ENCODE measurements at places on chromosomes 4 and X.
A peak's percentile ranks its signal among the peaks of the same experiment; 100 is the strongest.

DNA sequence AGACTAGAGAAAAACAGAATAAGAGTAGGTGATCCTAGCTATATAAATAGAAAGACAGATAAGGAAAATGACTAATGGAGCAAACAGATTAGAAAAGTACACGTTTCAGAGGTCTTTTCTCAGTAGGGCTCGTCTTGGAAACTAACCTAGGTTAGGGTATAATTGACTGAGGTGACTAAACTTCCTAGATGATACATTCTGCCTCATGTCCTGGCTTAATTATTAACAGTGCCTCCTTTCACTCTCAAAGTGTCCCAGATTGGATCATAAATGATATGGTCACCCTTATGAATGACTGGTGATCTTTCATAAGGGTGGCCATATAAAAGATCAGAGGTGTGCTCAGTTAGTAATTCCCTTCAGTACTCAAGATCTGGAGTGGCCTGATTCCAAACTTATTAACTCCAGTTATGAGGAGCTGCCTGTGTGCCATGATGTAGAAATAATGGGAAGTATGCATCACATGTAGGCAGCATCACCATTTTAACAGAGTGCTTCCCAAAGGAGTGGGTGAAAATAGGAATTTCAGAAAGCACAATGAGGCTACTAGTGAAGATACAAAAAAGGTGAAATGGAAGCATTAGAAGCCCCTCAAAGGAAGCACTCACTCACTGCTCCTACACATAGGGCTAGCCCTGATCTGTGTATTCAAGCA, 14.7 kb upstream of the GRIA3 start:
- no peak for DNase-seq

DNA sequence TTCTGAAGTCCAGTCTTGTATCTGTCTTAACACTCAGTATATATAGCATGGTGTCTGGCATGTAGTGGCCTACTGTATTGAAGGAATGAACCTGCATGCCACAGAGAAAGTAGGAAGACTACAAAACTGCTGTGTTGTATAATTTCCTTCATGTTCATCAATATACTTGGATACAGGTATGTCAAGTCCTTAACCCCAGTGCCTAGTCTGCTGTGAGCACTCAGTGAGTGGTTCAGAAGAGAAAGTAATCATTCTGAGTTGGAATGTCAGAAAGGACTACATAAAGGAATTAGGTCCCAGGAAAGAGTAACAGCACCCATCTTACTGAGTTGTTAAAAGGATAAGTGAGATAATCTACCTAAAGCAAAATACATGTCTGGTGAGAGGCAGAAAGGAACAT, 32.0 kb downstream of the ABCE1 start:
- DNase-seq = no peak

GRCh38 chr4:56475917-56476316, 8.5 kb downstream of the SRP72 start:
- no peak for DNase-seq

DNA sequence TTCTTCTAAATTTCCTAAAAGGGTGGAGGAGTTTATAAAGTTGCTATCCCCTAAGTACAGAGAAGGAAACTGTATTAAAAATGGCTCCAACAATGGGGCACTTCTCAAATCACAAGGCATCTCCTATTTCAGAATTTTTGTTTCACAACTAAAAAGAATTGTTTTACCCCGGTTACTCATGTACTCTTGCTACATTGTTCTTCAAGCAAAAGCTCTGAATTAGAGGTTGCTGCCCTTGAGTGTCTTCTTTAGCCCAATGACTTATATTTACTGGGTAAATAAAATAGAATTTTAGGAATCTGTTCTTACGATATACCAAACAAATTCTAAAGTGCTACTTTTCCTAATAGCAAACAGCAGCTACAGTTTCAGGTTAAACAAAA, 67.5 kb downstream of the PPEF2 start:
- DNase-seq = no peak

DNA sequence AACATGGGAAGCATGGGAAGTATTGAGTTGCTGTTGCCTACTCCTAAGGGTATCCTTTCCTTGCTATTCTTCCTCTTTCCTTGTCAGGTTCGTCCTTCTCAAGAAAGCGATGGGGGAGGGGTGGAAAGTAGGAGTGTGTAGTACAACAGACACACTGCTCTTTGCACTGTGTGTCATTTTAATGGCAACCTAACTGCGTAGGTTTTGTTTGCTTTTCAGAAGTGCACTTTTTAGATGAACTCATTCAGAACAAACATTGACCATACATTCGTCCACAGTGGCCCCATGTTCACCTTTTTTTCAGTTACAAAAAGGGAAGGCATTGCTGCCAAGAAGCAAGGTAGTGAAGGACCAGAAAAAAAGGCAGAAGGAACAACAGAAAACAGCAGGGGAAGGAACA, 10.2 kb upstream of the YIPF6 start:
- DNase-seq = peak; percentile 13

DNA sequence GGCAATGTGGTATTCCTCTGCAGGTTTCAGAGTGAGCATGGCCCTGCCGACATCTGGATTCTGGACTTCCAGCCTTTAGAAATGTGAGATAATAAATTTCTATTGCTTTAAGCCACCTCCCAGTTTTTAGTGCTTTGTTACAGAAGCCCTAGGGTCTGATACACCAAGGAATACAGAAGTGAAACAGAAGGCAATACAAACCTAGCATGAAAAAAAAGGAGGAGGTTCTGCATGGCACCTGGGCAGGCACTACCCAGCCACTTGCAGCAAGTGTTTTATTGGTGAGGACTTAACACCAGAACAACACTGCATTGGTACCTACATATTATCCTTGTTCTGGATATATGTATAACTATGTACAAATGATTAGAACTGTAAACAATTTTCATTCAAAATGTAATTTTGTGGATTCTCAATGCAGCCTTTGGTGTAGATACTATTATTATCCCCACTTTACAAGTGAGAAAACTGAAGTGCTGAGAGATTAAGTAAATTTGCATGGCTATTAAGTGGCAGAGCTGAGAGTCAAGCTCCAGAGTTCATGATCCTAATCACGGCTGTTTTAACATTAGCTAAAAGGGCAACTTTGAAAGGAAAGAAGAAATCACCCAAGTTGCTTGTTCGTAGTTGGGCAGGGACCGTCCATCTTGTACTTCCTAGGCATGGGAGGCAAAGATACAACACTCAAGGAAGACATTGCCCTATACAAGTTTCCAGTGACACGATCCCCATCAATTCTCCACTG, 71.8 kb downstream of the IL21 start:
- DNase-seq = no peak

GRCh38 chr4:1266881-1267763, 18.2 kb upstream of the CTBP1 start:
- DNase-seq = no peak

- DNase-seq = no peak
Measured at GRCh38 chrX:119325456-119325855, 73.7 kb upstream of the SLC25A43 start.

GRCh38 chrX:13911586-13911985, 94.7 kb upstream of the GPM6B start:
- DNase-seq = no peak

DNA sequence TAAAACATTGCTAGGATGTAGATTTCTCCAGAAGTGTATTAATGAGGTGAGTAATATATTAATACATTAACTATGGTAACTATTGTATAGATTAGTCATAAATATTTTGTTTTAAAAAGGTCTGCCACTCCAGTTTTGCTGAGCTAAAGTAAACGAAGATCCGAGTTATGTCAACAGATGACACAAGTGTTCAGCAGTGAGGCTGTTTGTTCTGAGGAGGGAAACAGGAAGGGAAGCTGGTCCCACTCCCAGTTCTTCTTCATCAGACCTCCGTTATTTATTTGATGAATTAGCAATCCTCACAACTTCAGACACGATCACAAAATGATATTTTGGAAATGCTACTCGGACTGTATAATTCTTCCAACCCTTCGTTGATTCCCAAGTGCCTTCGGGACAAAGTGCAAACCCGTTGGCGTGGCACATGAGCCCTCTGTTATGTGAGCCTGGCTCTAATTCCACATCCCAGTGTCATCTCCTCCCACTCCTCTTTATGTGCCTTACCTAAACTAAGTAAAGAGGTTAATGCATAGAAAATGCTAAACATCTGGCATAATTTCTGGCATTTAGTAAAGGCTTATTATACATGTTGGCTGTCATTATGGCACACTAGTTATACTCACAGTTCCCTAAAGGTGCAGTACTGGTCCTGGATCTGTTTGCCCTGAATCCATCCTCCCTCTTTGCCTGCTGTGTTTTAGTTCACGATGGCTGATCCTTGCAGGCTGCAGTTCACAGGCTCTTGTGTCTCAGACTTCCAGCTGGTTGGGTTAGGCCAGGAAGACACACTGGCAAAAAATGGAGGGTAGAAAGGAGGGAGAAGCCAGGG, 190.6 kb upstream of the LNX1 start:
- DNase-seq = no peak

DNA sequence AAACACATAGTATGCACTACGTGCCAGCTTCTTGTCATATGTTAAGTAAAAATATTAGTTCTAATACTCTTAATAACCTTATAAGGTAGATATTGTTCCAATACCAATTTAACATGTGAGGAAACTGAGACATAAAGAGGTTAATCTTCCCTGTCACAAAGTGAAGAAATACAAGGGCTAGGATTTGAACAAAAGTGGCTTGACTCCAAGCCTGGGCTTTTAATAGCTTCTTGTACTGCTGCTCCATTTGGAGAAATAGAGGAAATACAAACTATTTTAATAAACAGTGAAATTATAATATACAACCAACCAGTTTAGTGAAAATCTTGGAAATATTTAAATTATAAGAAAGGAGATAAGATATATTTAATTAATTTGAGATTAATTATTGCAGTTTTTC, 33.2 kb downstream of the TLL1 start:
- no peak for DNase-seq

- no peak for DNase-seq
Measured at GRCh38 chrX:48451708-48452107, 18.4 kb downstream of the SLC38A5 start.

- no peak for DNase-seq
Measured at GRCh38 chrX:121333942-121334341, 286.5 kb downstream of the GLUD2 start.

DNA sequence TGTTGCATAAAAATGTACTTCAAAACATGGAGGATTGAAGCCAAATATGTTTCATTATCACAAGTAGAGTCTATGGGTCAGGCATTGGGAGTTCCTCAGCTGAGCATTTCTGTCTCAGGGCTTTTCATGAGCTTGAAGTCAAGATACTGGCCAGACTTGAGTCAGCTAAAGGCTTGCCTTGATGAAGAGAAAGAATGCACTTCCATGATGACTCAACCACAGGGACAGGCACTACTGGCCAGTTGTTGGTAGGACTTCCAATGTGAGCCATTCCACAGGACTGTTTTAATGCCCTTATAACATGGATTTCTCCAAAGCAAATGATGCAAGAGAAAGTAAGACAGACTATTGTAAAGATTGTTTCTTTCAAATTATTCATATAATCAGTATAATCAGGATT, 895.6 kb downstream of the RAB28 start:
- DNase-seq = no peak

DNA sequence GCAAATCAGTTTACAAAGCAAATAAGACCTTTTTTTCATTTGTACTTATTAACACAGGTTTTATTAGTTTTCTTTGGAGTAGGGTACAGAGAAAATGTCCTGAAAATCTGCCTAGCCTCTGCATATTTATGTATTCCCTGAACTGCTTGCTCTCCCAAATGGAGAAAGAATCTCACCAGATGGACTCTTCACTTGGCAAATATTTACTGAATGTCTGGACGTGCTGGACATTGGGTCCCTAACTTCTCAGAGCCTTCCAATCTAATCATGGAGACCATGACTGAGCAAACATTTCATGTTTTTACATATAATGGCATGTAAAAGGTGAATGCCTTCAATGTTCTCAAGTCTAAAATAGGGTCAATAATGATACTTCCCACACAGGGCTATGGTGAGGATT, 126.0 kb downstream of the CHRDL1 start:
- no peak for DNase-seq

DNA sequence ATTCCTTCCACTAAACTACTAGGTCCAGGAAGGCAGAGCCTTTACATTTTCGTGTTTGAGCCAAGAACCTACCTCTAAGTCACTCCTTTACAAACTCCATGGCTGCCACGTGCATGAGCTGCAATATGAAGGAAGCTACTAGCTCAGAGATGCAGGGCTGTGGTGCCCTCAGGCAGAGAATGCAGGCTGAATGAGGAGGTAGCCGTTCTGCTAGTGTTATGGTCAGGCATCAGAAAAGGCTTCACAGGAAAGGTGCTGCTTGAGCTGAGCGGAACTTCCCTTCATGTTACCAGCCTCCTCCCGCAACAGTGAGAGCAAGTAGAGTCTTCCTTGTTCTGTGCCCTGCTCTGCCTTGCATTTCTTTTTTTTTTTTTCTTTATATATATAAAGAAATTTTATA, 148.3 kb upstream of the PACRGL start:
- no peak for DNase-seq

- no peak for DNase-seq
Measured at GRCh38 chr4:106301393-106302061, 14.5 kb downstream of the TBCK start.

DNA sequence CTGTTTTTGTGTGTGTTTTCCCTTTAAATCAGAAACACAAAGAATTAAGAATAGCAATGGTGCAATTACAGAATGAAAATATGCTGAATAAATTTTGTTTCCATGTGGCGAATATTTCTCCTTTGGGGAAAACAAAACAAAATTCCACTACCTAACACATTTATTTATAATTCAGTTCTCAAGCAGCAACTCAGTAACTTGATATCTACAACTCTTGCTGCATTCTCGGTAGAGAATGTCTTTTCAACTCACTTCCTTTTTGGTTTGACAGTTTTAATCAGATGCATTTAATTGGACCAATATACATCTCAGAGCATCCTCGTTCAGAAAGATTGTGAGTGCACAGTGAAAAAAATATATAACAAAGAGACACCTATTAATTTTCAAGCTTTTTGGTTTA, 30.8 kb downstream of the ZNF827 start:
- no peak for DNase-seq

DNA sequence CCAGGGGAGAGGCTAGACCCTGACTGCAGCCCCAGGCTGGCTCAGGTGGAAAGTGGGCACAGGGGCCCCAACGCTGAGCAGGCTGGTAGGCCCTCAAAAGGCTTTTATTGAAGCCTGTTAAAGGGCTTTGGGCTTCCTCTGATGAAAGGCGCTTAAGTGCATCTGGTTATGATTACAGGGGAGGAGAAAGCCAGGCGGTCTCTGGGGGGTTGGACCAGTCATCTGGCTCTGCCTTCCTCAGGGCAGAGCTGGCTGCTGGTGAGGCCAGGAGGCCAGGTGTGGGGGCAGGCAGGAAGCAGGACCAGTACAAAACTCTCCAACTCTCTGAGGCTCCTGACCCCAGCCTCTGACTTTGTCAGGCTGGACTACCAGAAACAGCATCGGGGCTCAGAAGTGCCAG, 68.8 kb upstream of the BCOR start:
- DNase-seq = no peak

GRCh38 chr4:100754751-100755150, 236.9 kb upstream of the EMCN start:
- DNase-seq = no peak

DNA sequence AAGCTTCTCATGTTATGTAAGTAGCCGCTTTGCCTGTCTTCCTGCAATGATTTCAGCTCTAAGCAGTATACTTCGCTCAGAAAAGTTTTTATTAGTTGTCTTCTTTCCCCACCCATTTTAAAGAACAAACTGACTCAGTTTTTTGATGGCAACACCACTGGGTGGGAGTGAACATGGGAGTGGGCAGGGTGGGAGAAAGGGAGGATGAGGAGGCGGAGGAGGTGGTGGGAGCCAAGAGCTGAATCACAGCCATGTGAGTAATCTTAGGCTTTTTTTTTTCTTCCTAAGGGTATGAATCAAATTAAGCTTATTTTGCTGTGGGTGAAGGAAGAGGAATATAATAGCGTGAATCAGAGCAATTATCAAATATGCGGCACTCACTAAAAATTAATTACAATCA, 574.3 kb upstream of the DIPK2B start:
- no peak for DNase-seq

- no peak for DNase-seq
Measured at GRCh38 chr4:149801416-149801815, 14.2 kb downstream of the IQCM start.
